Breast epithelium (tissue), 4 donors: ENCODE measurements at places on chromosomes 3 and 15. TPM values are rescaled to one million over a fixed set of nuclear protein-coding genes. Genes with fewer than 3 reads are reported as not detected.

- peak; percentile 60 for DNase-seq
These were observed 50.4 kb downstream of the IL12A start for GRCh38 chr3:160038862-160039562.

DNA sequence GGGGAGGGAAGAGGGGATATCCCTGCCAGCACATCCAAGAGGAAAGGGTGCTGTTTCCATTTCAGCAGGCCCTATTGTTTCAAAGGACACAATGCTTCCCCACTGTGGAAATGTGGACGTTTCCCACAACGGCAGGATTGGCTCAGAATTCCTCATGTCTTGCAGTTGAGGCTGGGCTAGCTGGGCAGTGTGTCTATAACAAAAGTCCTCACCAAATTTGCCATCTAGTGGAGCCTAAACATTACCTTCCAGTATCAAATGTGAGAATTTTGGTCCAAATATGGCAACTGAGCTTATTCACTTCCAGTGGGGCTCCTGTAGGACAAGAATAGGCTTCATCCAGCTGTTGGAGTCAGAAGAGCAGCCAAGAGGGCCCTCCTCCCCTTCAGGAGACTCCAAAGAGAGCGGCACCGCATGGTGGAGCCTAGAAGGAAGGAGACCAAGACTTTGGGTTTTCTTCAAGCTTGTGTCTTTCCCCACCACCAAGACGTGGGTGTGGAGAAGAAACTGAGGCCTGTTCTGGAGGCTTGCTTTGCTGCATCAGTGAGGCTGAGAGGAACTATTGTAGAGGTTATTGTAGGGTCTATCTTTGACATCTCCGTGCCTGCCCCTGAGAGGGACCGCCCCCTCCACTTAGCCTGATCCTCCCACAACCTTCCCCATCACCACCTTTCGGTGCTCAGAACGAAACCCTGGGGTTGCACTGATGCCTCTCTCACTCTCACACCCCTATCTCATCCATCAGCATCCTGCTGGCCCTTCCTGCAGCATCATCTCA is 45.3 kb upstream of the SLCO2A1 start:
- DNase-seq: no peak

DNA sequence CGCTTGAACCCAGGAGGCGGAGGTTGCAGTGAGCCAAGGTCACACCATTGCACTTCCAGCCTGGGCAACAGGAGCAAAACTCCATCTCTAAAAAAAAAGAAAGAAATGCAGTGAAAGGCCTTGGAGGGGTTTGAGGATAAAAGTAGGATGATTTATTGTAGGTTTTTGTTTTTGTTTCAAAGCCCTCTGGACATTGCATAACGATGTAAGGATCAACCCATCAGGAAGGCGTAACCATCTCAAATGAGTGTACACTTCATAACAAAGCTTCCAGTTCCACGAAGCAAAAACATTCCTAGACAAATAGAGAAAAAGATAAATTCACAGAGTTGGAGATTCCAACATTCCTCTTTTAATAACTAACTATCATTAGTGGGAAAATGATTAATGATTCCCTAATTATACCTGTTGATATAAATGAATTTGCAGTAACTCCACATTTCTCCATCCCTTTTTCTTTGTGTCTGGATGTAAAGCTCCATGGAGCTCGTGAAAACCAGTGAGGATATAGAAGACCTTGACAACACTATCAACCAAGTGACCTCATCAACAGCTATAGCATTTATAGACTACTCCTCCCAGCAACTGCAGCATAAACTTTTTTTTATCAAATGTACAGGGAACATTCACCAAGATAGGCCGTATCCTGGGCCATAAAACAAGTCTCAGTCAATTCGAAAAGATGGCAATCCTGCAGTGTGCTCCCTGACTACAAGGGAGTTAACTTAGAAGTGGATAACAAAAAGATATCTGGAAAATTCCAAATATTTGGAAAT is 48.7 kb upstream of the PPP4R2 start:
- DNase-seq: no peak

The WDR93 gene
- 0.80 TPM for total RNA-seq

The IGDCC3 gene
- total RNA-seq: 1.8 TPM
